Stimulated activated CD4-positive, alpha-beta T cell treated with anti-CD3 and anti-CD28 coated beads, Interleukin-12 subunit alpha, Interleukin-12 subunit beta, amount 100 ng/mL, for 24 hours (primary cell): ENCODE measurements at places on chromosomes 5 and 9.

GRCh38 chr9:124306098-124306735 is 48.5 kb downstream of the NEK6 start:
- DNase-seq: no peak

- no peak for DNase-seq
Observed at GRCh38 chr5:59206132-59206581, 623.3 kb downstream of the RAB3C start.

DNA sequence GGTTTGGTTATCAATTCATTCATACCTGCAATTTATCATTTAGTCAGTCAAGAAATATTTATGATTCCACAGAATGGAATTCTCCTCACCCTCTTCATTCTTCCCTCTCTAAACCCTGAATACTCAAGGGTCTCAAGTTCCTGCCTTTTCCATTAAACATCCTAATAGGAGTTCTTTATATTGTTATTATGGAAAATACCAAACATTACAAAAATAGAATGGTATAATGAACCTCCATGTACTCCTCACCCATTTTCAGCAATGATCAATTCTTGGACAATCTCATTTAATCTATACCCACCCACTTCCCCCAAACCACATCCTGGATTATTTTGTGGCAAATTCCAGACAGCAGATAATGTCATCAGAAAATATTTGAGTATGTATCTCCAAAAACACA is 74.5 kb downstream of the ADAMTS12 start:
- DNase-seq: no peak

DNA sequence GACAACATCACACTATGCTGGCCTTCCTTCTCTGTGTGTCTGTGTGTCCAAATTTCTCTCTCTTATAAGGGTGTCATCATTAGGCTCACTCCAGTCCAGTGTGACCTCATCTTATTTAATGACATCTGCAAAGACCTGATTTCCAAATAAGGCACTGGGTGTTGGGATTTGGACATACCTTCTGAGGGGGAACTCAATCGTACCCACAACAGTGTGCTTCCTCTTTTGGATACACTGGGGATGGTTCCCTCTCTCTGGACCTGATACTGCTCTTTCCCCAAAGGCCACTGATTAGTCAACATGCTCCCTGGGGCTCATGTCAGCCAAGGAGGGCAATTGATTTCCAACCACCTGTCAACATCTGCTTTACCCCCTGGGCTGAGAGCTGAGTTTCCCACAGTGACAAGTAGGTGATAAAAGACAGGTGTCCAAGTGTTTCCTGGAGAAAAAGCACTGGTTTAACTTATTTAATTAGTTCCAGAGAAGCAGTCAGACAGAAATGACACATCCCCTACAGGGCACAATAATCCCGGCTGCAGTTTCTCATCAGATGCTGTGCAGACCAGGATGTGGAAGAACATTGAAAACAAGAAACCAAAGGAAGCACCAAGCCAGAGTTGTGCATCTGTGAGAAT is 17.8 kb upstream of the CEP72 start:
- DNase-seq: no peak

GRCh38 chr9:81827616-81828296 is 100.5 kb upstream of the SPATA31D4 start:
- no peak for DNase-seq

- DNase-seq: no peak
Observed at GRCh38 chr9:5563886-5564285, 53.6 kb downstream of the PDCD1LG2 start.

DNA sequence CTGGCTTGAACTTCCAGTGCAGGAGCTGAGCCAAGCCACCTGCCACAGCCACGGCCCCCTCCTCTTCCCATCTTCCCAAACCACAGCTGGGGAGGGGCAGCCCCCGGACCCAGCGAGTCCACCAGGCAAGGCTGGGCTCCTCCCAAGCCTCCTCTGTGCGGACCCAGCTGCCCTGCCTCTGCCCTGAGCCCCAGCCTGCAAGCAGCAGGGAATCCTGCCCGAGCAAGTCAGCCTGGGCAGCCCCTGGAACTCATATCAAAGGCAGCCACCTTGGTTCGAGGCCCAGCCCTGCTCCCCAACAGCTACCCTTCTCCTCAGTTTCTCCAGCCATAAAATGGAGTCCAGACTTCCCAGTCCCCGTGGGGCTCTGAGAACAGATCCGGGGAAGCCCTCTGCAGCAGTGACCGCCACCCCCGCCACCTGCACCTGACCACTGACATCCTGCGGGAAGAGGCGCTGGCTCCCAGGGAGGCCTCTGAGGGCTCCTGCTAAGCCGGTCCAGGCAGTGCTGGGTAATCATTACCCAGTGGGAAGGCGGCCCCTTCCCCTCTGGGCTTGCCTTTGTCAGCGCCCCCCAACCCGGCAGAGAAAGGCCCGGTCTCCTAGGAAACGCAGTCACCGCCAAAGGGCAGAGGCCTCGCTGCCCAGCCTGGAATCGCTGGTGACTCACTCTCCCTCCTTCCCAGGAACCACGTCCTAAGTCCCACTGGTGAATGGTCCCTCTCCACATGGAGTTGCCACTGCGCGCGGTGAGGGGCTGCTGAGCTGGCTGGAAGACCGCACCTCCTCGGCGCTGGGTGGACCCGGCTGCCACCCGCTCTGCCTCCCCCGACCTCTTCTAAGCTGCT is 1.5 kb downstream of the VAV2 start:
- DNase-seq: no peak

DNA sequence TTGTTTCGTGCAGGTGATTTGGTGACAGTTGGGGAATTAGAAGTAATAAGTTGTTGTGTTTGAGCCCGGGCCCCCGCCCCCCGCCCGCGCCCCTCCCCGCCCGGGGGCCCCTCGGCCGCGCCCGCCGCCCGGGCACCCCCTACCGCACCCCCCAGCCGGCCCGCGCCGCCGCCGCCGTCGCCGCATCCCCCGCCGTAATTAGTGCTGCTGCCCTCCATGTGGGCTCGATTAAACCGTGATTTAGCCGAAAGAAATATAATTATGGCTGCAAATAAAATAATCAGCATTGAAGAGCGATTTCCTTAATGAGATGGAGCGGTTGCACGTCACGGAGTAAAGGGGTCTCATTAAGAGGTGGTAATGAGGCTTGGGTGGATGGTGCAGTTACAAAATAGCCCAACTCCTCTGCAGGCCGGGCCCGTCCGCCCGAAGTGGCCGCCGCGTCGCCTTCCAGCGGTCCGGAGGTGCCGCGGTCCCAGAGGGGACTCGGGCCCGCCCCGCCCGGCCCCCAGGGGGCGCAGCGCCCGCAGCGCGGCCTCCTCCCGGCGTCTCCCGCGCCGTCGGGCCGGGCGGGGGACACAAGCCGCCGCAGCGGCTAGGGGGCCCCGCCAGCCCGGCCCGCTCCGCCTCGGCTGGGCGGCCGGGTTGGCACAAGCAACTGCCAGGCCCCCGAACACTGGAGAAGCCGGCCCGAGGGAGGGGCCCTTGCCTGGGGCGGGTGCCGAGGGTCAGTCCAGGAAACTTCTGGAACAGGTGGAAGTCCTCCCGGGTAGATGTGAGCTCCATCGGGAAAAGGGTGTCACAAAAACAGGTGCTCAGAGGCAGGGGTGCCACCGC is 6.9 kb upstream of the OTP start:
- no peak for DNase-seq

DNA sequence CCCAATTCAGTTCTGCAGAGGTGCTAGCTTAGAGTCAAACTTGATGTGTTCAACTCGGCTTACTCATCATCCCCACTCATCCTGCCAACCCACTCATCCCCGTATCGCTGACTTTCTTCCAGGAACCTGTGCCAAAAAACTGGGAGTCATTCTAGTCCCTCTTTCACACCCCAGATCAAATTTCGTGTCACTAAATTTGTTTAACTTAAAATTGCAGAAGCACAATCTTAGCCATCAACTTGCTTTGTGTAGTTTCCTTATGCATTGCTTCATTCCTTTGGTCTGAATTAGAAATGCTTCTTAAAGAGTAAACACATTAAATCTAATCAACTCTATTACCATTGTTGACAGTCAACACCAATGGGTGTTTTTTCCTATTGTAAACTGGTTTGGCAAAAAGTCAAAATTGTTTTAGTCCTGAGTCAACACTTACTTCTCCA is 162.4 kb downstream of the TTC39B start:
- no peak for DNase-seq

DNA sequence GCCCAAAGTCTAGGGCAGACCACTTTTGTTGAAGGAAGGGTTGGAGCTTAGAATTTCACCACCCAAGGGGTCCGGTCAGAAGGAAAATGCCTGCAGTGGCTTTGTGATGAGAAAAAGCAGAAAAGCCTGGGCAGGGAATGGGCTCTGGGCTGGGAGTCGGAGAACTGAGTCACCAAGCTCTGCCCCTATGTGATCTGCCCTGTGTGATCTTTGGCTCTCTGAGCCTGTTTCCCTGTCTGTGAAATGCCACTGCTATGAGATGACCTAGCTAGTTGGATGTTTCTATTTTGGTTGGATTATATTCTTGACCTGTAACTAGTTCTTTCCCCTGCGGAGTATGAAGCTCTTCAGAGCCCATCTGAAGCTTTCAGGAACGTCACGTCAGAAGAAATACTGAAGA is 9.8 kb downstream of the POLR1E start:
- no peak for DNase-seq
